ENCODE measurements at places on chromosomes 2 and 18.

DNA sequence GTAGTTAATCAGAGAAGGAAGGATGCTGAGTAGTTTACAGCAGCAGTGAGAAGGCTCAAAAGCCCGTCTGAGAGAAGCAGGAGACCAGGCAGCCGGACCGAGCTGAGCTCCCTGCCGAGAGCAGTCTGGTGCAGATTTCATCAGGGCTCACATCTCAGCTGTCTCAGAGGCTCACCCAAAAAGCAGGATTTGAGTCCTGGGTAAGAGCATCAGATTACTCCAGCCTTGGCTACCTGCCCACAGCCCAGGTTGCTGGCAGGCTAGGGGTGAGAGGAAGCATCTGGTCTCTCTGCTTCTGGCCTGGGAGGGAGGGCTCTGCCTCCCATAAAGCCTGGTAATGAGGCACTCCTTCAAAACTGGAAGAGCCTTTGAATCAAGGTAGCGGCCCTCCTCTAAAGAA lies 140.5 kb downstream of the ST6GAL2 start:
- no peak for DNase-seq

DNA sequence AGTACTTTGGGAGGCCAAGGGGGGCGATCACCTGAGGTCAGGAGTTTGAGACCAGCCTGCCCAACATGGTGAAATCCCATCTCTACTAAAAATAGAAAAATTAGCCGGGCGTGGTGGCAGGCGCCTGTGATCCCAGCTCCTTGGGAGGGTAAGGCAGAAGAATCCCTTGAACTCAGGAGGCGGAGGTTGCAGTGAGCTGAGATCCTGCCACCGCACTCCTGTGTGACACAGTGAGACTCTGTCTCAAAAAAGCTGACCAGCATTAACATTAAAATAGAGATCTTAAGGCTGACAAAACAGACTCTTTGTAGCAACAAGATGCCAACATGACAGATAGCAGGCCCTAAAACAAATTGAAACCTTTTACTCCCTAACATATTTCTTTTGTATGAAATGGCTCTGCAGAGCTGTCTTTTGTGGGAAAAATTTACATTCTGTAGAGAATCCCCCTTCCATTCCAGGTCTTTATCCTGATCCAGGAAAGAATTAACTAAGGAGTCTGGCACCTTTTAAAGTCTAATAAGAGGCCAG lies 213.9 kb downstream of the RAB3GAP1 start:
- no peak for DNase-seq

GRCh38 chr2:176158186-176158591 lies 1.1 kb downstream of the HOXD3 start:
- no peak for DNase-seq

DNA sequence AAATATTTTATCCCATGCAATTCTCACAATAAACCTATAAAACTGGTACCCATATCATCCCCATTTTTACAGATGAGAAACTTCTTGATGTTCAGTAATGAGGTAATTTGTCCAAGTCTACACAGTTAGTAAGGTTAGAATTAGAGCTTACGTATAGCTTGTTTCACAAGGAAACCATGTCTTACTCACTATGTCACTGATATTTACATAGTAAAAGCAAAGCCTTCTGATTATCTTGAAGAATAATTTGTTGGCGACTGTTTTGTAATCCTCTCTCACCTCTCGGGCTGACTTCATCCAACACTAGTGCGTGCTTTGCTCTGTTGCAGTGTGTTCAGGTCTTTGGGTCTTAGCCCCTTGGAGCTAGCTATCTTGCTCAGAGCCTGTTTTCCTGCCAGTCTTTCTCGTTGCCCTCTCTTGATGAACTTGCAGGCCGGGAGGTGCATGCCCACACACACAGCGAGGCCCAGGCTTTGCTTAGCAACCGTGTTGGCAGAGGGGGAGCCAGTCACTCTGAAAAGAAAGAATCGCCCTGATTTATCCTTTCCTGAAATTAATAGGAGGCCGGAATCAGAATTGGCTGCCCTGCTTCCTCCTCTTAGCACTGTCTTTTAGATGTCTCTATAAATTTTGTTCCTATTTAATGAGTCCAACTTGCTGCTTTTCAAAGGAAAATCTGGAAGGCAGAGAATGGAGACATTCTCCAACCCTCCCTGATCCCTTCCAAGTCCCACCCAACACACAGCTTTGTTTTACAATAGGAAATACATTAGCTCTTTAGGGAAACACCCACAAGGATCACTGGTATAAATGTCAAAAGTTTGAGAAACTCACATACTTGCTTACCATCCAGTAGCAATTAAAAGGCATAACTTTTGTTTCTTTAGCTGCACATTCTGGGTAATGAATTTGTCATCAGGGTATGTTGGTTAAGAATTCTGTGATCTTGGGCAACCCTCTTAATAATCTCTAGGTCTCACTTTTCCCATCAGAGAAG lies 97.6 kb upstream of the SEC11C start:
- DNase-seq: no peak

GRCh38 chr2:136189221-136189782 lies 71.4 kb upstream of the CXCR4 start:
- DNase-seq: no peak

GRCh38 chr2:127951026-127951425 lies 65.3 kb upstream of the AMMECR1L start:
- DNase-seq: no peak

DNA sequence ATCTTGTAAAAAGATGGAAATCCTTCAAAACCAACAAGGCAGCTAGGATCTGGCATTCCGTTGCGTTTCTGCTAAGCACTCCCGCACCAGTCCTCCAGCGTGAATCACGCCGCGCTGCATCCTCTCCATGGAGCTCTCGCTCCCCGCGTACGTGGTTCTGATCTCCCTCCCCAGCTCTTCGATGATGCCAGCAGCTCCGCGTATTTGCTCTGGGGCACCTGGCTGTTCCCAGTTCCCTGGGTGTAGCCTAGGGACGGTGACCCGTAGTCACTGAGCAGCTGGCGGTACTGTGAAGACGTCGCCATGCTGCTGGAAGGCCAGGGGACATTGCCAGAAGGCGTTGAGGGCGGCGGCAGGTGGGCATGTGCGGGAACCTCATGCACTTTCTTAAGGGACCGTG lies 407.5 kb downstream of the RNF144A start:
- no peak for DNase-seq

GRCh38 chr2:181992776-181993175 lies 7.1 kb downstream of the PPP1R1C start:
- DNase-seq: no peak

DNA sequence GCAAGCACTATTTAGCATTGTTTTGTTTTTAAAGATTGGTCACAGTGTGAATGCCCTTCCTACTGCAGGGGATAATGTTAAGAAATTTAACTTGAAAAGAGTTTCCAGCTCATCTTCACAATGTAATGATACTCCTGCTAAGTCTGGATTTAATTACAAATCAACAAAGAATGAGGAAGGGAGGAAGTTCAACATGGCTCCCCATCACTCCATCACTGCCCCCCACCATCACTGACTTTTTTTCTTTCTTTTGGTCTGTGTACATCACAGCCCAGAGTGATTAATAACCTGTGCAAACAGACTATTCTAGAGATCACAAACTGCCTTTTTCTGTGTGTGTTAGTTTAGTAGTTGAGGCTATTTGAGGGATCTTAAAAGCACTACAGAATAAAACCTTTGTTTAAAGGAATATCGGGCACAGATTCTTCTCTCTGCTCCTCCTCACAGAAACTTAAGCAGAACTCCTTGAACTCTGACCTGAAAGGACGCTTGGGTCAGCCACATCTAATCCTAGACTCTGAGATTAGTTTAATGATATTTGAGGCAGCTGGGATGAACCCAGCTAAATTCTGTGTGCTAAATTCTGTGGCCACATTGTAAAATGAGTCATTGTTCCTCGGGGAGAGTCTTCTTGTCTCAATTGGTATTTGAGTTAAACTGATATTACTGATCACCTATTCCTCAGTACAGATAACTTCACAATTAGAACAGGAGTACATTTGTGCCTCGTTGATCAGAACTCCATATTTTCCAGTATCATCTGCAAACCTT lies 47.8 kb downstream of the SATB2 start:
- no peak for DNase-seq

- DNase-seq: no peak
These were observed 253.4 kb downstream of the TMX3 start for GRCh38 chr18:68461481-68462018.

DNA sequence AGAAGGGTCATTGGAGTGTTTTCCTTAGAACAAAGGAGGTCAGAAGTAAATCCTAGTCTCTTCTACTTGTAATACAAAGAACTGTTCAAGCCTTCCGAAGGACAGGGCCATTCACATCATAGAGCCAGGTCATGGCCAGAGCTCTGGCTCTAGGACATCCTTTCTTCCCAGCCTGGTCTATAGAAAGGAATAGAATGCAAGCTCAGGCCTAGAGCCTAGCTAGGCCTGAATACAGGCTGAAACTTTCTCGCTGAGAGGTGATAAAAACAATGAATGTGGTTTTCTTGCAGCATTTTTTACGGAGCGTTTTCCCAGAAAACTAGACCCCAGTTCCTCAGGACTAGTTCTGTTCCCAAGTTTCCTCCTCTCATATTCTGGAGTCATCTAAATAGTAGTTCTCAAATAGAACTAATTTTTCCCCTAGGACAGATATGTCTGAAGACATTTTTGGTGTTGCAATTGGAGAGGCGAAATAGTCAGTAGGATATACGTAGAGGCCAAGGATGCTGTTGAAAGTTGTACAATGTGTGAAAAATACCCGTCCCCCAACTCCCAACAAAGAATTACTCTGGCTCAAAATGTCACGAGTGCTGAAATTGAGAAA lies 6.8 kb downstream of the UGT1A6 start:
- no peak for DNase-seq

GRCh38 chr2:26526589-26526988 lies 48.7 kb upstream of the OTOF start:
- no peak for DNase-seq

DNA sequence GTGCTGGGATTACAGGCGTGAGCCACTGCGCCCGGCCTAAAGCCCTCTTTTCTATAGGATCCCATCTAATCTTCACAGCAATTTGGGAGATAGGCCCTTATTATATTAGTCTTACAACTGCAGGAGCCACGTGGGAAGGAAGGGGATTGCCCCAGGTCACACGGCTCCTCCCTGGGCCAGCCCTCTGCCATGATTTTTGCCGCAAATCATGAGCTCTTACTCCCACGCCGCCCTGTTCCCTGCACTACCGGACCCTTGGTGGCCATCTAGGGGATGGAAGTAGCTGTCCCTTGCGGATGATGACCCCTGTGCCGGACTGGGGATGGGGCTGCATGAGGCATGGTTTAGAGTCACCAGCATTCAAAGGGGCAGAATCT lies 28.4 kb upstream of the PTMA start:
- DNase-seq: no peak

GRCh38 chr18:5461041-5461440 lies 82.8 kb downstream of the EPB41L3 start:
- DNase-seq: no peak

- DNase-seq: peak; percentile 65
These were observed 156.4 kb upstream of the ITGA4 start for GRCh38 chr2:181300600-181301291.

DNA sequence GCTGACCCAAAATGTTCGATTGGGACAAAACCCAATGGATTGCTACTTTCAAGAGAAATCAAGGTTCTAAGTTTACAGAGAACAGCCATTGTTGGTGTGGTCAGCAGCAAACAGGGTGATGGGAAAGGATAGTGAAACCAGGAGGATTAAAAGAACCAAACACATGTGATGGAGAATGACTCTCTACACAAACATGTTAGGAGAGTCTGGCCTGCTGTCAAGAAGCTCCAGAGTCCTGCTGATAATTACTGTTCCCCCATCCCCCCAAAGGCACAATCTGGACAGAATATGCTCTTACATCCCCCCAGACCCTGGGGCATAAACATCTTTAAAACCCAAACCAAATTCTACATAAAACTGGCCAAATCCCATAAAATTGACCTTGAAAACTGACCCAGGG lies 32.0 kb upstream of the ACYP2 start:
- DNase-seq: no peak

- no peak for DNase-seq
These were observed 302.7 kb upstream of the TNP1 start for GRCh38 chr2:217162533-217162932.

GRCh38 chr18:2654928-2655177 lies 673 bp upstream of the SMCHD1 start:
- DNase-seq: peak; percentile 76

- no peak for DNase-seq
These were observed 124.6 kb downstream of the SOCS6 start for GRCh38 chr18:70413455-70413854.

GRCh38 chr2:60840880-60841279 lies 40.5 kb upstream of the REL start:
- DNase-seq: no peak

DNA sequence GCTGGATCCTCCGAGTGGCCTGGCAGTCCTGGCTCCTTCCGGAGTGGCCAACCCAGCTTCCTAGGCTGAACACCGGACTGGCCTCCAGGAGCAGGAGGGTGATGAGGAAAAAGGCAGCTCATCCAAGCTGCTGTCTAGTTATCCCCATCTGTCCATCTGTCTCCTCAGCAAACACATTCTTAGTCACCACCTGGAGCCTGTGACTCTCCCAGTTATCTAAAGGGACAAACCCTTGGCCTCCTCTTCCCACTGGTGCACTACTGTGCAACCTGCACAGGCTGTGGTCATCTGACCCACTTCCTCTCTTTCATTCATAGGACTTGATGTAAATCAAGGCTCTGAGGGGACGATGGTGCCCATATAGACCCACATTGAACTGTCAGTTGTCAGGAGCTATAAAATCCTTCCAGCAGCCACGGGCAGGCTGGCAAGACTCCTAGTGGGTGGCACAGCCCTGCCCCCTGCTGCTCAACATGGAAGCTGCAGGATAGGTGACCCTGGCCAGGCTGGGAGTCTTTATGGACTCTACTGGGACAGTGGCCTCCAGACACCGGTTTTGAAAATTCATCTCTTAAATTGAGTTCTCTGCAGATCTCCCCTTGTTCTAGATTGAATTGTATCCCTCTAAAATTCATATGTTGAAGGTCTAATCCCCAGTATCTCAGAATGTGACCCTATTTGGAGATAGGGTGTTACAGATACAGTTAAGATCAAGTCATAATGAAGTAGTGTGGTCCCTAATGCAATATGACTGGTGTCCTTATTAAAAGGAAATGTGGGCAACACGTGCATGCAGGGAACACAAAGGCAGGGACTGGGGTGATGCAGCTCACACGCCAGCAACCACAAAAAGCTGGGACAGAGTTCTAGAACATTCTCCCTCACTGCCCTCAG lies 29.3 kb upstream of the DUSP2 start:
- peak; percentile 84 for DNase-seq

Data from CD4-positive, alpha-beta T cell treated with Interleukin-15 for 4 hours (primary cell).